ENCODE measurements at places on chromosomes 1 and 21.

- DNase-seq = no peak
These were observed 171.1 kb downstream of the TOMM20 start for GRCh38 chr1:234957330-234958065.

DNA sequence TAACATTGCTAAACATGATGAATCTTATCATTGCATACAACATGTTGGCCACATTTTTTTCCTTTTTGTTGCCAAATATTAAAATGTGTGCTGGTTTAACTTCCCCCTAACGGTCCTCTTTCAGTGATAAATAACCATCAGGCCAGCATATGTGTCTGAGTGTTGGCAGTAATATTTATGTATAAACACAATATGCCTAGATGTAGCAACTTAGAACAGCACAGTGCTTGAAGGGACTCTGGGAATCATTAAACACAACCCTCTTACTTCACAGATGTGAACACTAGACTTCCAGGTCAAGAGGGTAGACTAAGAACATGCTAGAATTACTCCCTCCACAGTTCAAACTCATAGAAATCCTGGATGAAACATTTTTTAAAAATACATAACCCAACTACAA lies 581.8 kb downstream of the PLPP3 start:
- DNase-seq = no peak

GRCh38 chr1:174990382-174990999 lies 9.3 kb upstream of the CACYBP start:
- DNase-seq = no peak

DNA sequence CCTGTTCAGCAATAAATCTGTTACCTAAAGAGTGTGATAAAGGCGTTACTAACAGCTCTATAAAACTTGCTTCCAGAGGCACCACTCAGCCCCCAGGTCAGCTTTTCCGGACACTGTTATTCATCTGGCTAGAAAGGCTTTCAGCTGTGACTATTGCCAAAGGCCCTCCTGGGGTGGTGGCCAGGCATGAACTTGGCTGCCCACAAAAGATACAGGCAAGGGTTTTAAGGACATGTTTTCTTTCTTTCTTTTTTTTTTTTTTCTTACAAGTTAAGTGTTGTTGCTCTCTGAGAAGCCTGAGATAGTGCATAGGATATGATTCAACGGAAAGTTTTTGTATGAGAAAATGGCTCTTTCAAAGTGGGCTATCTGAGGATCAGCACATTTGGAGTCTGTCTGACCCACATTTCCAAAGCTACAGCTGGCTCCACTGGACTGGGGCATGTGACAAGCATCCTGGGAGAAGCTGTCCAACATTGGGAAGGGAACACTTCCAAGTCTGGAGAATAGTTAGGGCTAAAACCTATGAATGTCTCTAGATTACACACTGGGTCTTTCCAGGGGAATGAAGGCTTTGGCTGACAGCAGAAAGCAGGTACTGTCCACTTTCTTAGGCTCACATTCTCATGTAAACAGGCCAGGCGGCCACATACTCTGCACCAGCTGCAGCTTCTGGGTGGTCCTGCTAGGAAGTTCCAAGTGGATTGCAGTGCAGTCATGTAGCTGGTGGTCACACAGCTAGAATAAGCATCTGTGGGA lies 639.7 kb downstream of the LMO4 start:
- DNase-seq = no peak

- no peak for DNase-seq
These were observed 3.8 kb downstream of the DYRK1A start for GRCh38 chr21:37370152-37371040.

- DNase-seq = no peak
These were observed 426.6 kb downstream of the DUSP10 start for GRCh38 chr1:221315330-221315729.

DNA sequence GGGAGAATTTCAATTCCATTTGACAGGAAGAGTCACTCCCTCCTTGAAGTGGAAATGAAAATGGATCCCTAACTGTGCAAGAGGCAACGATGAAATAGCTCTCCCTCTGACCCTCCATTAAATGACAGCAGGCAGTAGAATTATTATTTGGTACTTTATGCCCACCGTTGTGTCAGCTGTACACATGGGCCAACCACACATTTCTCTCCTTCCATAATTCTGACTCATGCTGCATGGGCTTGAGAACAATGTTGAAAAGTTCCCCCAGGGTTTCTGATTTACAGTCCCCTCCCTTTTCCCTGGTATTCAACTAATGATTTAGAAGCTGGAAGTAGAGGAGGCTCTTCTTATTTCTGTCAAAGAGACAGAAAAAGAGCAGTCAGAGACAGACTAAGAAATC lies 103.5 kb downstream of the RGS7 start:
- no peak for DNase-seq

DNA sequence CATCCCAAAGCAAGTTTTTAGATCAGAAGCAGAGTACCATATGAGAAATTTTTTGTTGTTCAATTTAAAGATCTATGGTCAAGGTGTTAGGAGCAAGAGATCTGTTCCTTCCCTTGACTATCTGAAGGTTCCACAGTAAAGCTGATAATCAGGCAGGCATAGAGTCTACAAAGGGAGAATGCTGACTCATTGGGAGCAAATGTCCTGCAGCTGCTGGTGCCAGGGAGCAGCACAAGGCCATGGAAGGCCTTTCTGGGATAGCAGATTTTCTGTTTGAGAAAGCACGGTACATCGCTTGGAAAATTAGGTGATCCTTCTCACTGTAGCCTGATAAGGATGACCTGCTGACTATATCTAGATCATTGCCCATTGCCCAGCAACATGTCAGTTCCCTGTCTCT lies 210.1 kb upstream of the C1orf87 start:
- DNase-seq = no peak

DNA sequence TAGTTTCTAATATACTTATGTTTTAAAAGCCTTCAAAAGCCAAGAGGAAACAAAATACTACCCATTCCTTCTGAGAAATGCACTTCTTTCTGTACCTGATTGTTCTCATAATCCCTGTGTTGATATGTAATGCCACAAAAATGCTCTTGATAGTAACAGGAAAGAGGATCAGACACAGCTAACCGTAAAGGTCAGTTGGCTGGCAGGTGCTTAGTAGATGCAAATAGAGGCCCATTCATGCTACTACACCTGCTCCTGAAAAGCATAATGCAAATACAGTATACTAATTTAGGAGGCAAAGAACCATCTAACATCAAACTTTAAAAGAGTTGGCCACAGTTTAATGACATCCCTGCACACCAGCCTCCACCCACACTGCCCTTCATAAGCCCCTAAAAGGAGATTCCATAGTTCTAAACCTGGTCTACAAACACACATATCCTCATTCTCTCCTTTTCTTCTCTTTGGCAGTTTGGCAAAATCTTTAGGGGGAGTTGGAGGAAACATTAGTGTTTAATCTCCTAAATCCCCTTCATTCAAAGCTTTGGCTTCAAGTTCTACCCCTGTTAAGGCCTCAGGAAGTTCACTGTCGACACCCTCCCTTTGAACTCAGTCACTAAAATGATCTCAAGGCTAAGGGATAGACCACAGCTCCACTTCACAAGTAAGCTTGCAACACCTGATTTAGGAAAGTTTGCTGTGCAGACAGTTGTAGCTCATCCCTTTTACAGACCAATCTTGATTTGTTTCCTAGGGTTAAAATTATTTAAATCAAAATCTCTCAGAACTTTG lies 2.9 kb upstream of the CD46 start:
- no peak for DNase-seq

DNA sequence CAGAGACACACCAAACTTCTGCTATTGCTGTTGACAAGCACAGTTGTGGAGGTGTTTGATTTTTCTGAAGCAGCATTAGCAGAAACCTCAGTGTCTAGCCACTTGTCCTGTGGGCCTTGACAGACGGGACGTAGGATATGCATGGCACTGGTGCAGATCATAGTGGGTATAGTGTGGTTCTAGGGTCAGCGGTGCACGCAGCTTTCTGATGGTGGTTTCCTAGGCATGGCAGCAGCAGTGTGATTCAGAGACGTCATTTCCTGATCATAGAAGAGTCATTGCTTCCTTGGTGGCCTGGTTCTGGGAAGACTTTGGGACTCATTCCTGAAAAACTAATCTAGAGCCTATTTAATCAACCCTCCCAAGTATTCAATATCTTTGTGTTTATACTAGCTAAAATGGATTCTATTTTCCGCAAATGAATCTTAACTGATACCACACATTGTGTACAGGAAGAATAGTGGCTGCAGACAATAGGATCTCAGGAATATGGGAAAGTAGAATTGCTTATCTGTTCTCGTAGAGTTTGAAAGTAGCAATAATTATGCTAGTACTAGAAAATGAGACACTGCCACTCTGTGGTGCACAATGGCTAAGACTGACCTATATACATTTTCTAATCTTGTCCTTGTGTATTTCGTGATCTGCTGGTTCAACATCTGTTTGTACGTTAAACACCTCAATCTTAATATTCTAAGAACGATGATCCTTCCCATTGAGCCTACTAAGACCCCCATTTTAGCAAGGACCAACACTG lies 2.8 kb upstream of the USP1 start:
- DNase-seq = no peak

DNA sequence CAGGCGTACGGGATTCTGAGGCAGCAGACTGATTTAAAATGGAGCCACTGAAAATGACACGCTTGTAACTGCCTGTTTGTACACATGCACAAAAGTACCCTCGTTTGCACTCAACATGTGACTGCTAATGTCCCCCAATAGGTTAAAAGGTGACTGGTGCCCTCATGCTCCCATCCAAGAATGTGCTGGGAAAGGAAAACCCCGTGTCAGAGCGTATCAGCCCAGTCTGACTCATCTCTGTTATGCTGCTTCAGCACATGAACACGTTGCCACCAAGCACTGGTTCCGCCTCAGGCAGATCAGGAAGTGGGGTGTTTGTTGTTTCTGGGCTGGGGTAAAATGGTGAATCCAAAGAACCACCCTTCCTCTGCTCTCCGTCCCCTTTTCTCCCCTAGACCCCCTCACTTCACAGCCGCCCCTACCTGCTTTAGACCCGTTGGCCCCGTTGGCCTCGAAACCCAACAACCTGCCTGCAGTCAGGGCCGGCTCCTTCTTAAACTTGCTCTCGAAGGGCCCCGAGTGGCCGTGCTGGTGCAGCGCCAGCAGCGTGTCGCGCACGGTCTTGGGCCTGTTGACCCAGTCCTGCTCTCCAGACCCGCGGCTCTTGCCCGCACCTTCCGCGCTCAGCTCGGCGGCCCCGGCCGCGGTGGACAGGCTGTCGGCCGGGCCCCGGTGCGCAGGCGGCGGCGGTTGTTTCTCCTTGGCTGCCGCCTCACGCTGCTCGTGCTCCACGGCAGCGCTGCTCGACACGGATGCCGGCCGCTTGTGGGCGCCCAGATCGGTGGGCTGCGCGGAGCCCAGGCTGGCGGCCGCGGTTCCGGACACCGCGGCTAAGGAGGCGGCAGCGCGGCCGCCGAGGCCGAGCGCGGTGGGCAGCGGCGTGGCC lies 1.7 kb downstream of the IRF2BP2 start:
- DNase-seq = peak; percentile 57

DNA sequence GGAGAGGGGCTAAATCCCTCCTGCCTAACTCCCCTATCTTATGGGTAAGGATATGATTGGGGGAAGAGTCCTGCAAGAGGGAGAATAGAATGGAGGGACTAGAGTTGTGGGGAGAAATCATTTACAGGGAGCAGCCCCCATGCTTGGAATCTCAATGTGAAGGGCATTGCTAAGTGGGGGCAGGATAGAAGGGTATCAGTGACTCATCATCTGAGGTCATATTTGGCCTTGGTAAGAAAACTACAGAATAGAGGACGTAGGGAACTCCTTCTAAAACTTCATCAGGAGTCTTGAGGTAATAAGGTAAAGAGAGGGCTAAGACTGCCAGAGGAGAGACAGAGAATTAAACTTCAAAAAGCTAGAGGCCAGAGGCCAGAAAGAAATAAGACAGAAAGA lies 487 bp downstream of the HJV start:
- no peak for DNase-seq

DNA sequence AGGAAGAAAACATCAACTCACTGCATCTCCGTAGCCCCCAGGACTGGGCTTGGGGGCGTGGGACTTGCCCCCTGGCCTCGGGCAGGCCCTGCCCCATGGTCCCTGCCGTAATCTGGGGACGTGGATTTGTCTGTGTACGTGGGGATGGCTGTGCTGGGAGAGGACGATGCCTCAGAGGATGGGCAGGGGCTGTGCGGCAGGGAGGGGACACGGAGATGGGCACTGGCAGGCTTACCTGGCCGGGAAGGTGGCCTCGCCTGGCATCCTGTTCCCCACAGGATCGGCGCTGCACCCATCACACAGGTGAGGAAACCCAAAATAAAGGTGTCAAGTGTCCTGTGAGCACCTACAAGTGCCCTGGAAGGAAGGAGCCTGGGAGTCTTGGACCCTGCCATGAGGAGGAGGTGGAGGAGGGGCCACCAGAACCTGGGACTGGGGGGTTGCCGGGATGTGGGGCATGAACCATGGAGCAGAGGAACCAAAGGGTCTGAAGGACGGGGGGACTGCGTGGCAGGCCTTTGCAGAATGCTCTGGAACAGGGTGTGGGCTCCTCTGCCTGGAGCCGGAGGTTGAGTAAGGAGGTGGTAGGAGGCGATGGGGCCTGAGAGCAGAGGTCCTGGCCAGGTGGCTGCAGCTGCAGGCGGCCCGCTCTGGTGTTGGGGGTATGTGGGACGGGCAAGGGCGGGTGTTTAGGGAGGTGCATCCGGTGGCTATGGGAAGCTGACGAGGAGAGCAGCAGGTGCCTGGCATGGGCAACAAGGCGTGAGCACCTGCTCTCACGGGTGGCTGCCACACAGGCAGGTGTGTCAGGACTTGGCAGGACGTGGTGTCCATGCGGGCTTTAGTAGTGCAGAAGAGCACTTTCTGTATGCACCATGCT lies 27.8 kb upstream of the LRRC3 start:
- DNase-seq = no peak

GRCh38 chr1:204799630-204800029 lies 71.0 kb upstream of the NFASC start:
- DNase-seq = no peak

DNA sequence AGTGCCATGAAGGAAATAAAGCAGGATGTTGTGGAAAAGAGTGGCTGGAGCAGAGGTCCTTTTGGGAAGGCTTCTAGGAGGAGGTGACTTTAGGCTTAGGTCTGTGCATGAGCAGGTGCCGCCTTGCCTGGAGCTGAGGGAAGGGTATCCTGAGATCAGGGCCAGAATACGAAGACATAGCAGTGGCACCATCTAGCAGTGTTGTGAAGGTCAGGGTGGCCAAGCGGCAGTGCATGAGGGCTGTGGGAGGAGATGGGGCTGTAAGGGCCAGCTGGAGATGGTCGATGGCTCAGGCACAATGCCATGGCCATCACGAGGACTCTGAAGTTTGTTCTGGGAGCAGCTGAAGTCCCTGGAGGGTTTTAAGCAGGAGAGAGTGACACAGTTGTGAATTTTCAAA lies 219.5 kb downstream of the PTPRU start:
- DNase-seq = no peak

GRCh38 chr1:27993241-27993640 lies 33.5 kb downstream of the XKR8 start:
- DNase-seq = no peak

DNA sequence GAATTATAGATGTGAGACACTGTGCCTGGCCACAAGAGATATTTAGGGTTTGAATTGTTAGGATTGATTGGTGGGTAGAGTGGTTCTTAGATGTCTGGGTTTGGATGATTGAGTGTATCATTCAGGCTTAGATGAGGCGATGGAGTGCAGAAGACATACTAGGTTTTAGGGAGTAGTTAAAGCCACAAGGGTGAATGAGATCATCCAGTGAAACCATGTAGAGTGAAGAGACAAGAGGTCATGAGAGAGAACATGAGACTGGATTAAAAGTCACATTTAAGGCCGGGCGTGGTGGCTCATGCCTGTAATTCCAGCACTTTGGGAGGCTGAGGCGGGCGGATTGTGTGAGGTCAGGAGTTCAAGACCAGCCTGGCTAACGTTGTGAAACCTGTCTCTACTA lies 37.2 kb downstream of the ZFYVE9 start:
- no peak for DNase-seq

GRCh38 chr1:37622131-37622530 lies 12.6 kb downstream of the RSPO1 start:
- DNase-seq = no peak

Data from stimulated activated CD4-positive, alpha-beta T cell treated with anti-CD3 and anti-CD28 coated beads, TNF-alpha, amount 100 ng/mL, for 1 hour (primary cell).